Right ventricle myocardium superior (tissue), 1 donor: ENCODE measurements at places on chromosomes 6 and 20. TPM values are rescaled to one million over a fixed set of nuclear protein-coding genes. Genes with fewer than 3 reads are reported as not detected.
A peak's percentile ranks its signal among the peaks of the same experiment; 100 is the strongest.

DNA sequence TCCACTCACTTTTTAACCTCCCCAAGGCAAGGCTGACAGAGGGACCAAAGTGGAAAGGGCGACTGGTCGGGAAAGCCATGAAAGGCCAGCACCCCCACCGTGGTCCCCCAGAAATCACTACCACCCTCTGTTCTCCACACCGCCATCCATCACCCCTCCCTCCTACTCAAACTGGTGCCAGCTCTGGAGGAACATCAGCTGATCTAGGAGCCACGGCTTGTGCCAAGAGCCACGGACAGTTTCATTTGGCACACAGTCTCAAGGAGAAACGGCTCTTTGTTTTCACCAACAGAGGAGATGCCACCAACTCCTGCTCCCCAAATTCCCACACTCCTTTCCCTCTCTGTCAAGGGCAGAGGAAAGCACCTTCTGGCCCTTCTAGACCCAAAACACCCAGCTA lies 26.0 kb downstream of the TBC1D7 start:
- DNase-seq, result no peak

- DNase-seq, result peak; percentile 68
Measured at GRCh38 chr20:41509316-41510200, 108.6 kb downstream of the CHD6 start.

DNA sequence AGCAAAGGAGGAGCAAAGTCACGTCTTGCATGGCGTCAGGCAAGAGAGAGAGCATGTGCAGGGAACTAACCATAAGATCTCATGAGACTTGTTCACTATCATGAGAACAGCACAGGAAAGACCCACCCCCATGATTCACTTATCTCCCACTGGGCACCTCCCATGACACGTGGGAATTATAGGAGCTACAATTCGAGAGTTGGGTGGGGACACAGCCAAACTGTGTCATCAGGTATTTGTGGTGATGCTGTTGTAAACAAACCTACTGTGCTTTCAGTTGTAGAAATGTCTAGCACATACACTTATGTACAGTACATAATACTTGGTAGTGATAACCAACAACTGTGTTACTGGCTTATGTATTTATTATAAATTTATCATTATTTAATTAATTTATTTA lies 128.3 kb downstream of the UTRN start:
- DNase-seq, result no peak

DNA sequence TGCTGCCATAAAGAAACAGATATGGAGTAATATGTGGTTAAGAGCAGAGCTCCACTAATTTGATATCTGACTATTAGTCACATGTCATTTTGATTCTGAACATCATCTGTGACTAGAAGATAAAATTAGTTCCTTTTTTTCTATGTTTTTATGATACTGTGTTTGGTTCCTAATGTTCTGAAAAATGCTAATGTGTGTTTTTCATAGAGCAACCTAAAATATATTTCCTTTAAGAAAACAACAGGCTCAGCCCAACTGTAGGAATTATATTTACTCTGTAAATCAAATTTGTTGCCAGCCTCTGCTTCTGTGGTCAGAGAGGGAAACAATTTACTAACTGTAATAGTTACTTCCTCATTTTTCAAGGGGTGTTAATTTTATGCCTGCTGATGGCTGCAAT lies 33.3 kb upstream of the TXLNB start:
- DNase-seq, result no peak

- DNase-seq, result no peak
Measured at GRCh38 chr6:30768634-30769087, 24.3 kb upstream of the IER3 start.

GRCh38 chr6:30823534-30823865 lies 60.8 kb upstream of the DDR1 start:
- no peak for DNase-seq

DNA sequence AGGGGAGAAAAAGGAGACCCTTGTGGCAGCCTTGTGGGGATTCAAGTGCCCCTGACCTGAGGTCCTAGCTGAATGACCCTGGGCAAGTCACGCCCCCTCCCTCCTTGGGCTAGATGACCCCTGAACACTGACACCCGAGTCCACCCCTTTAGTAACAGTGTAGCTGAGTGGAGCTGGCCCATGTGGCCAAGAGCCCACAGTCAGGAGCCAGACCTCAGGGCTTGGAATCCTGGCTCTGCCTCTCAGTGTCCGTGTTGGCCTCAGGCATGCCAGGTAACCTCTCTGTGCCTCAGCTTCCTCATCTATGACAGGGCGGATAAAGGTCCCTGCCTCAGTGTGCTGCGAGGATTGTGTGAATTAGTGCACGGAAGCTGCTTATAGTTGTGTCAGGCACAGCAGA lies 14.3 kb downstream of the IP6K3 start:
- no peak for DNase-seq

DNA sequence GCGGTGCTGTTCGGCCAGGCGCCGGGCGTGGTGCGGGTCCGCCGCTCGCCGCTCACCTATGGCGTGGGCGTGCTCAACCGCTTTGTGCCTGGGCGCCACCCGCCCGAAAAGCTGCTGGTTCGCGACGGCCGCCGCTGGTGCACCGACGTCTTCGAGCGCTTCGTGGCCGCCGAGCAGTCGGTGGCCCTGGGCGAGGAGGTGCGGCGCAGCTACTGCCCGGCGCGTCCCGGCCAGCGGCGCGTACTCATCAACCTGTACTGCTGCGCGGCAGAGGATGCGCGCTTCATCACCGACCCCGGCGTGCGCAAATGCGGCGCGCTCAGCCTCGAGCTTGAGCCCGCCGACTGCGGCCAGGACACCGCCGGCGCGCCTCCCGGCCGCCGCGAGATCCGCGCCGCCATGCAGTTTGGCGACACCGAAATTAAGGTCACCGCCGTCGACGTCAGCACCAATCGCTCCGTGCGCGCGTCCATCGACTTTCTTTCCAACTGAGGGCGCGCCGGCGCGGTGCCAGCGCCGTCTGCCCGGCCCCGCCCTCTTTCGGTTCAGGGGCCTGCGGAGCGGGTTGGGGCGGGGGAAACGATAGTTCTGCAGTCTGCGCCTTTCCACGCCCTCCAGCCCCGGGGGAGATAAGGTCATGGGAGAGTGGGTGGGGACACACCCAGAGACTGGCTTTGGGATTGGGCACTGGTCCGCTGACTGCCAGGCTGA lies 15.7 kb downstream of the ADISSP start:
- DNase-seq, result peak; percentile 77

- DNase-seq, result no peak
Measured at GRCh38 chr6:48813836-48814235, 649.2 kb downstream of the MMUT start.

DNA sequence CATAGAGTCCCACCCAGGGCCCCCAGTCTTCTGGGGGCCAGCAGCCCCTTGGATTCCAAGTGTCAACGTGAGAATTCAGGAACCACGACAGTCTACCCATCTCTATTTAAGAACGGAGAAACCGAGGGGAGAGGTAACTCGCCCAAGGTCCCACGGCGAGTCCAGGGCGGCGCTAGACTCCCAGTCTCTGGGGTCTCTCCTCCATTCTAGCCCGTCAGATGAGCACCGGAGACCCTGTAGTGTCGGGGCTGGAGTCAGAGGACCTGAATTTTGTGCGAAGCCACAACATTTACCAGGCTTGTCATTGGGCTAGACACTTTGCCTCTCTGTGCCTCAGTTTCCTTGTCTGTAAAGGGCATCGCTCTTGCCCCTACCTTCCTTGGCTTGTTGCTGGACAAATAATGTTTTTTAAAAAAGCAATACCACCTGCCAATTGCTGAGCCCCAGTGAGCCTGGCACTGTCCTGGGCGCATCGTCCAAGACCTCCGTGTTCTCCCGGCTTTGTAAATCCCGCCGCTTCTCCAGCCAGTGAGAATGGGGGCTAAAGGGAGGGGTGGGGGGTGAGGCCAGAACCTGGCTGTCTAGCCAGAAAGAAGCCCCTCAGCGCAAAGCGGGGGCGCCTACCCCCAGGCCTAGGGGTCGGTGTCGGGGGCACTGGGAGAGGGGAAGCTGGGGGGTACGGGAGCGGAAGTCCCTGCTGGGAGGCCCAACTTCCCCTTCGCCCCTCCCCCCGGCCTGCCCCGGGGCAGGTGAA lies 91.7 kb downstream of the NCR2 start:
- DNase-seq, result no peak

Gene WASF1
- total RNA-seq, result 1.2 TPM

Gene DACT2
- 1.6 TPM for total RNA-seq

Gene PPP1R3G
- total RNA-seq, result 14.2 TPM

Gene TCF15
- total RNA-seq, result 13.4 TPM

Gene TMEM200A
- not detected for total RNA-seq

Gene CAP2
- 118 TPM for total RNA-seq
